ENCODE measurements at places on chromosomes 1 and 21.

DNA sequence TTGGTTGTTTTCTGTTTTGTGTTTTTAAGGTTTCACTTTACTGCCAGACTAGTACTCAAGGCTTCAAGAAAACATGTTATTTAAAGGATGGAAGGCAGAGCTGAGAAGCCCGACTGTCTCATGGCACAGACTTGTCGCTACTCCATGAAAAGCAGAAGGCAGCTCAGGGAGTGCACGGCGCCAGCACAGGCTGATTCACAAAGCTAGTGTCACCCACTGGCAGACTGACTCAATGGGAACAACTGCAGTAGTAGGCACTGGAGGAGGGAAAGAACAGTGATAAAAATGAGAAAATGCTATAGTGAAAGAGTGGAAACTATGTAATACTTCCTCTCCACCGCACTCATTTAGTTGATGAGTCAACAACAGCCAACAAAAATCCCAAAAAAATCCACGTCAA lies 14.7 kb downstream of the HSF2BP start:
- no peak for DNase-seq

DNA sequence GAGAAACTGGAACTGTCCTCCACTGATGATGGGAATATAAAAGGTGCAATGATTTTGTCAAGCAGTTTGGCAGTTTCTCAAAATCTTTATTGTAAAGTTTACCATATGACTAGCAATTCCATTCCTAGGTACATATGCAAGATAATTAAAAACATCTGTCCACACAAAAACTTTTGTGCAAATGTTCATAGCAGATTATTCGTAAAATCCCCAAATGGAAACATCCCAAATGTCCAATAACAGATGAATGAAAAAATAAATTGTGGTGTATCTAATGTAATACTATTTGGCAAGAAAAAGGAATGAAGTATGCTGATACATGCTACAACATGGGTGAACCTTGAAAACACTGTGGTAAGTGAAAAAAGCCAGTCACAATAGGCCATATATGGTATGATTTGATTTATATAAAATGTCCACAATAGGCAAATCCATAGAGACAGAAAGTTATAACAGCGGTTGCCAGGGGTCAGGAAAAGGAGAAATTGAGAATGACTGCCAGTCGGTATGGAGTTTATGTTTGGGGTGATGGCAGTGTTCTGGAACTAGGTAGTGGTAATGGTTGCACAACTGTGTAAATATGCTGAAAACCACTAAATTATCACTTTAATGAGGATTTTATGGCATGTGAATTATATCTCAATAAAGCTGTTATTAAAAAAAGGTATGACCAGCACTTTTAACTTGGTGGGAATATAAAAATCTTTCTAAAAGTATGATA lies 81.7 kb upstream of the BEND5 start:
- no peak for DNase-seq

DNA sequence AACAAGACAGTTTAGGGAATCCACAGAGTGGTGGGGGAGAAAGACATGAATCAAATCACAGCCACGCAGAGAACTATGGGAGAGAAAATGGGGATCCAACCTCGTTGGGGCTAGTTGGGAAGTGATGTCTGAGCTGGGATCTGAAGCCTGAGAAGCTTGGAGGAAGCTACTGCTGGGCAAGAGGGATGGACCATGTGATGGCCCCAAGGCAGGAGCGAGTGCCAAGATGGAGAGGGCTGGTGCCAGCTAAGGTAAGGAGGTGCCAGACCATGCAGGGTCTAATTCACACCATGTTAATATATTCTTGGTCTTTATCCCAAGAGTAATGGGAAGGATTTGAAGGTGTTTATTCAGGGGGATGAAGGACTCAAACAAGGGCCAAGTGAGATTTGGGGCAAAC lies 18.2 kb upstream of the TCEA3 start:
- no peak for DNase-seq

DNA sequence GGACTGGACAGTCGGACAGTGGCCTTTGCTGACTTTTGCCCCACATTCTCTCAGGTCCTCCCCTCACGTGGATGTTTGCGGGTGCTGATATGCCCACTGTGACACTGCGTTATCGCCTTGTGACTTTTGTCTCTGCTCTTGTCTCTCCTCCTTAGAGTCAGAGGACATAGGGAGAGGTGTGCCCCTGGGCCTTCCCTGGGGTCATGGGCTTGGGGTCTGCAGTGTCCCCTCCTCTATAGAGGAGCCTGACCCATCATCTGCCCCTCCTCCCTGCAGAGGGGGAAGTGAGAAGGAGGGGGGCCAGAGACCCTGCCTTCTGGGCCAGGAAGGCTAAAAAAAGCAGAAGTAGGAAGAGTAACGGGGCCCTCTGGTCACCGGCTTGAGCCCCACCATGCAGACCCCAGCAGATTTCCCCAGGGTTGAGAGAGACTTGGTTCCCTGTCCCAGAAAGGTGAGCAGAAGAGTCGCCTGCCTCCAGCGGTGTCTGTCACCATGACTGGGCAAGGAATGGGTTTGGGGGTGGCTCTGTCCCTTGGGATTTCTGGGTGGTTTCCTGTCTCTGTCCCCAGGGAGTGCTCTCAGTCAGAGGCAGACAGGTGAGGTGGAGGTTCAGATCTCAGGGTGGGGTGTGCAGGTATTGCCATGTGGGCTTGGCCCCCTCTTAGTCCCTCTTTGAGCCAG lies 13.3 kb downstream of the RPS6KA1 start:
- DNase-seq, result no peak

- DNase-seq, result no peak
Observed at GRCh38 chr1:153430166-153430553, 13.8 kb downstream of the S100A7A start.

- no peak for DNase-seq
Observed at GRCh38 chr1:174916846-174917245, 82.9 kb upstream of the CACYBP start.

DNA sequence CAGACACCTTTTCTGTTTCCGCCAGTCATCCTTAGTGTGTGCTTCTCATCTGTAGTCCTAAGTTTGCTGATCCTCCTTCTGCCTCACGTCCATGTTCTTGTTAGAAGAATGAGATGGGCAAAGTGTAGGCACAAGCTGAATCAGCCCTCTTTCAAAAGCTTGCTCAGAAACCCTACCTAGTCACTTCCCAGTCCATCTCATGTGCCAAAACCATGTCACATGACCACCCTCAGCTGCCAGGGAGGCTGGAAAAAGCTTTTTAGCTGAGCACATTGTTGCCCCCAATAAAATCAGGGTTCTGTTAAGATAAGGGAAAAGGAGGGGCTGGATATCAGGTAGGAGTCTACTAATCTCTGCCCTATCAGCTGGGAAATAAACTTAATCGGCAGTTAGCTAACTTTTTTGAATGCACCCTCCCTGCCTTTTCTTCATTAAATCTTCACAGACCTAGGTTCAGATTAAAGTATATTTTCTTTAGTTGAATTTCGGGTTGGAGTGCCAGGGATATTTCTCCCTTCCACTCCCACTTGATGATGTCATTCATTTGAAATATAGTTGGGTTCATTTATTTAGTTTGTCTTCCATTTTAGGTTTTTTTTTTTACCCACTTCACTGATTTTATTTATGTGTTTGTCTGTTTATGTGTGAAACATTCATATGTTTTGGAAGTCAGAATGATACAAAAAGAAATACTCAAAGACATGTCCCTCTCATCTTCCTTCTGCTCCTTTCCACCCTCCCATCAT lies 129.2 kb downstream of the ROR1 start:
- no peak for DNase-seq

DNA sequence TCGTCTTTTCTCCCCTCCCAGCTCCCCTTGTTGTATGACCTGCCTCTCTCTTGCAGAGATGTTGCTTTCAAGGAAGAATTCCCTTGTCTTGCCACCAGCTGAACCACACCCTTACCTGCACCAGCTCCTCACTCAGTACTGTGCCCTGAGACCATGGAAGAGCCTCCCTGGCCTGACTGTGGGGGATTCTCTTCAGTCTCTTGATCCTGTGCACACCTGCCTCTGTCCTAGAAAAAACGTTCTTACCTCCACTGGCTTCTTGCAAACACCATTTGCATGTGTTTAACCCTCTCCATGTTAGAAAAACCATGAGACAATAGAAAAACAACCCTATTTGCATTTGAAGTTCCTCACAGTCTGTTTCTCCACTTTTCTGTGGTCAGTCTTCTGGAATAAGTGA lies 43.3 kb upstream of the FCRL4 start:
- DNase-seq, result no peak
